ENCODE measurements at places on chromosomes 2 and 18. TPM values are rescaled to one million over a fixed set of nuclear protein-coding genes. Genes with fewer than 3 reads are reported as not detected.

The TLX2 gene
- polyA plus RNA-seq = not detected

The ATP8B1 gene
- not detected for polyA plus RNA-seq

- DNase-seq = peak; percentile 22
- H3K4me1 ChIP-seq = peaks cover 11% of the 10 kb centered on the region
These were observed 7.9 kb upstream of the PDCL3 start for GRCh38 chr2:100554798-100555407.

DNA sequence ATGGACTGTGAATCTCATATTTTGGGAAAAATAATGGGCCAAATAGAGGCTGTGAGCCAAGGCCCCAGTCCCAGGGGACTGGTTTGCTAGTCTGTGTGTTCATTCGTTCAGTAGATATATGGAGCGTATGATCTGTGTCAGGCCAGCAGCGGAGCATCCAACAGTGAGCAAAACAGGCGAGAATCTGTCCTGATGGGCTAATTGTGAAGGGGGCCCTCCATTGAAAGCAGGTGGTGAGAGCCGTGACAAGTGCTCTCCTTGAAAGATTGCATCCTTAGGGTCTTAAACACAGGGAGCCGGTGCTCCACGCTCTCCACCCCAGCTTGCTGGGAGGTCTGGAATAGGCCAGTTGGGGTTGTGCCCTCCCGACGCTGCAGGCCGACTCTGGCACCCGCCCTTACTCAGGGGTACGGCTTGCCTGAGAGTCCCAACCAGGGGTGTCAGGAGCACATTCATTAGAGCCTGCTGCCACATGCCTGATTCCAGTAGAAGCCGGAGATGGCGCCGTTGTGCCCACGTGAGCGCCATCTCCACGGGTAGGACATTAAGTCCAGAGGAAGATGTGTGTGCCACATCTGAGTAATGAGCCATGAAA lies 213.3 kb downstream of the SH3RF3 start:
- no peak for DNase-seq
- H3K4me3 ChIP-seq = no peak overlapping the region
- H3K36me3 ChIP-seq = no peaks in the 10 kb centered on the region
- no peak overlapping the region for H3K27ac ChIP-seq

- no peak overlapping the region for H3K4me3 ChIP-seq
- H3K36me3 ChIP-seq = no peaks in the 10 kb centered on the region
- H3K27ac ChIP-seq = no peak overlapping the region
- peaks cover 4% of the 10 kb centered on the region for H3K27me3 ChIP-seq
- H3K4me1 ChIP-seq = peaks cover 11% of the 10 kb centered on the region
- DNase-seq = no peak
These were observed 53.0 kb upstream of the LCLAT1 start for GRCh38 chr2:30394096-30394495.

All from immature natural killer cell (primary cell).